ENCODE measurements at places on chromosomes 2 and 18. TPM values are rescaled to one million over a fixed set of nuclear protein-coding genes. Genes with fewer than 3 reads are reported as not detected.

The DPYSL5 gene
- total RNA-seq = not detected

The IL1RN gene
- 11.1 TPM for total RNA-seq

The RAMP1 gene
- 5.5 TPM for total RNA-seq

The RBM45 gene
- total RNA-seq = 38.8 TPM

The ACTR2 gene
- 218 TPM for total RNA-seq

The RNF149 gene
- total RNA-seq = 184 TPM

The KCNG2 gene
- total RNA-seq = 0.54 TPM

The SKOR2 gene
- not detected for total RNA-seq

The ELOA2 gene
- total RNA-seq = not detected

The ACP1 gene
- total RNA-seq = 34.7 TPM

The MARCHF4 gene
- total RNA-seq = not detected

The DLGAP1 gene
- total RNA-seq = 2.1 TPM

The GATA6 gene
- total RNA-seq = 29.7 TPM

The RTP5 gene
- not detected for total RNA-seq

The DCC gene
- 1.3 TPM for total RNA-seq

The ANKRD39 gene
- total RNA-seq = 12.6 TPM

The CFAP65 gene
- total RNA-seq = 18.7 TPM

The CERS6 gene
- 24.7 TPM for total RNA-seq

The ADCYAP1 gene
- 0.20 TPM for total RNA-seq

All from upper lobe of left lung (tissue), 6 donors.